Endodermal cell (in vitro differentiated cells): ENCODE measurements at places on chromosomes 5 and 9.

- peak; percentile 55 for DNase-seq
Observed at GRCh38 chr5:10552183-10553143, 11.4 kb upstream of the ANKRD33B start.

GRCh38 chr9:84793251-84793650, 123.7 kb downstream of the NTRK2 start:
- DNase-seq: no peak

GRCh38 chr9:126131066-126132010, 195.3 kb upstream of the MVB12B start:
- peak; percentile 31 for DNase-seq

- DNase-seq: no peak
Observed at GRCh38 chr9:129720865-129721545, 31.8 kb downstream of the PTGES start.

DNA sequence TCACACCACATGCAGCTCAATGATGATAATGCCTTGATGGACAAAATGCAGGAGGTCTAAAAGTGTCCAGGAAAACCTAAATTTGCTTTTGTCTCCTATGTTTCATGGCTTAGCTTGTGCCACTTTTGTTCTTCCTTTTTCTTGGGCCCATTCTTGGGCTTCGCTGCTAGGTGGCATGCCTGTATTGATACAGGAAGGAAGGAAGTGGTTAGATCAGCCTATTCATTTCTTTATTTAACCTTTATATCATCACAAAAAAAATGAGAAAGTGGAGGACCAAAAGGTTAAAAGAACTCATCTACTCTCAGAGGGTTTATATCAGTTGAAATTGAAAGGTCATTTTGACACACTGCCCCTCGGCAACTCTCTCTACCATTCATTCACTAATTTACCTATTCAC, 260.2 kb downstream of the ARHGAP26 start:
- no peak for DNase-seq

DNA sequence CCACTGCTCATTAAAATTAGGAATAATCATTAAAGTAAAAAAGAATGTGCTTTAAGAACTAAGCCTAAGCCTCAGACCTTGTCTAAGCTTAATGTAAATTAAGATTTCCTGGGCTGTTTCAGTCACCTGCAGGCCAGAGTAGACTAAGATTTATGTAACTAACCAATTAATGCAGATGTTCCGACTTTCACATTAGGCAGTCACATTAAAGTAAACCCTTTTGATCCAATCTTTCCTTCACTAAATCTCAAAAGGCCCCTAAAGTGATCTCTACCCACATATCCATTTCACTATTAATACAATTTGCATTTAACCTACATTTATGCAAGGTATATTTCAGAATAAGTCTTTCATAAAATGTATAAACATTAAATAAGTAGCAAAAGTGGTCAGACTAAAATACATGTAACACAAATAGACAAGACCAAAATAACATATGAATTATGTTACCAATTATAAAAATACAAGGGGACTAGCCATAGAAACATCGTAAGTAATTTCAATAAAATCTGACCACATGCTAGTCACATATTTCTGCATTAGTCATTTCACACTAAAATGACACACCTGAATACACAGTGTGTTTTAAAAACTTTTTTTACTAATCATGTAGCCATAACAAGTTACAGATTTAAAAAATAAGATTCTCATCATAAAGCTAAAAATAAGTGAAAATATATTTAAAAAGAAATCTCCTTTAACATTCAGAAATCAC, 7.7 kb downstream of the NR3C1 start:
- no peak for DNase-seq

DNA sequence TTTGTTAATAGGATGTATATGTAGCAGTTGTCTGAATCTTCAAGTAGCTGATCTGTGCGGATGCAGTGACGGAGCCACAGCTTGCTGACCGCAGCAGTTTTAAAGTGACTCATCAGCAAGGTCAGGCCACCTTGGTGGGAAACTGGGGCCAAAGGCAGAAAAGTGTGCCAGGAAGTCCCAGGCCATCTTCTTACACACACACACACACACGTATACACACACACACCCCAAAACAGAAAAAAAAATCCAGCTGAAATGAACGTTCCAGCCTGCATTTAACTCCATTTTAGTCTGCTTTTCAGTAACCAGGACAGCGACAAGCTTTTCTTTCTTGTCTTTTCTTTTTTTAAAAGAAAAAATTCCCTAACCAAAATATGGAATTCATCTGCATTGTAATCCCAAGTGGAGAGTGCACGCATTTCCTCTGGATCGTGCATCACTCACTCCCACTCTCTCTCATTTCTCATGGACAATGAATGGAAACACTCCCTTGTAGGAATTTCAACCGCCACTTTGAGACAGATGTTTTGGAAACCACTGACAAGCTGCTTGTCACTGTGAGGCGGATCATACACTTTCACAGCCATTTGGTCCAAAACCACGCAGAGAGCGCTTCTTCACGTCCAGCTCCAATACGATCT, 103.9 kb downstream of the LHFPL2 start:
- no peak for DNase-seq

- no peak for DNase-seq
Observed at GRCh38 chr5:114097570-114097969, 264.3 kb upstream of the KCNN2 start.

- no peak for DNase-seq
Observed at GRCh38 chr5:78706825-78707224, 58.3 kb upstream of the LHFPL2 start.

DNA sequence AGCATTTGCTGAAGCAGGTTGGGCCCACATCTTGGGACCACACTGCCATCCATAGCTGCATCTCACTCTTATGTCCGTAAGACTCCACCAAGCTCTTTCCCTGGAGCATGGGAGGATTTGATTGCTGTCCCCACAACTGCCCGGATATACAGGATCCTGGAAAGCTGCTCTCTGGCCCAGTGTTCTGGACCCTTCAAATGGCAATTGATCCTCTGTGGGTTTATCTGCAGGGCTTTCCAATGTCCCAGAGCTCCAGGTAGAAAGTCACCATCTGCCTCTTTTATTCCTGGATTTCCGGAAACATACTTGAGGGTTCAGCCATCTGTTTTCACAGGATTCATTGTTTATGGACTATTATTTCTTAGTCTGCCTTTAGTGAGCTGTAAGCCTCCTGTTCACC, 214.6 kb downstream of the SREK1 start:
- DNase-seq: peak; percentile 15

DNA sequence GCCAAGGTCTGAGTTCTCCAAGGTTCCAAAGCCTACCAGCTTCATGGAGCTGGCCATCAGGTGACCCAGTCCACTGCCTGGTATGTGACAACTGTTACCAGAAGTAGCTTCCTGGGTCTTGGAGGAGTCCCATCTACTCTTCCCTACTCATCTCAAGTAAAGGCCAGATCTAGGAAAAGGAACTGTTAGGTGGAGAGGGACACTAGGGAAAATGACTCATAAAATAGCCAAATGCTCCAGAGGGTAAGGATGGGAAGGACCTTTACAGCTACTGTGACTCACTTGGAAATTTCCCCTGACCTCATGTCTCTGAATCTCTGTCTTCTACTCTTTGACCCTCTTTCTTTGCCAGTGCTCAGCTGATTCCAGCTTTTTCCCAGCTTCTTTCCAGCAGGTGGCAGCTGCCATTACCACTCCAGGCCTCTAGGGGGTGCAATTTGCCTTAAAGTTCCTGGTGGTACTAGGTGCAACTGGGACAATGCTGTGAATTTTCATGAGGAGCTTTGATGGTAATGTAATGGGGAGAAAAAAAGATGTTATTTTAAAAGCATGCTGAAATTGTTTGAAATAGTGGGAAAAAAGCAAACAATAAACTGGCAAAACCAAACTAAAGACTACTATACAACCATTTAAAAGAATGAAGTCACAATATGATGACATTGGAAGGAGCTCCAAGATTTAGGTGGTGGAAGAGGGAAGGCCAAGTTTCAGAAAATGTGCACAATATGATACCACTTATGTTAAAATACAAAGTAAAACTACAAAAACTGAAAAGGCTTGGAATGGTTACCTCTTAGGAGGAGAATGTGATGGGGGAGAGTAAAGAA, 27.1 kb upstream of the MYORG start:
- peak; percentile 91 for DNase-seq

DNA sequence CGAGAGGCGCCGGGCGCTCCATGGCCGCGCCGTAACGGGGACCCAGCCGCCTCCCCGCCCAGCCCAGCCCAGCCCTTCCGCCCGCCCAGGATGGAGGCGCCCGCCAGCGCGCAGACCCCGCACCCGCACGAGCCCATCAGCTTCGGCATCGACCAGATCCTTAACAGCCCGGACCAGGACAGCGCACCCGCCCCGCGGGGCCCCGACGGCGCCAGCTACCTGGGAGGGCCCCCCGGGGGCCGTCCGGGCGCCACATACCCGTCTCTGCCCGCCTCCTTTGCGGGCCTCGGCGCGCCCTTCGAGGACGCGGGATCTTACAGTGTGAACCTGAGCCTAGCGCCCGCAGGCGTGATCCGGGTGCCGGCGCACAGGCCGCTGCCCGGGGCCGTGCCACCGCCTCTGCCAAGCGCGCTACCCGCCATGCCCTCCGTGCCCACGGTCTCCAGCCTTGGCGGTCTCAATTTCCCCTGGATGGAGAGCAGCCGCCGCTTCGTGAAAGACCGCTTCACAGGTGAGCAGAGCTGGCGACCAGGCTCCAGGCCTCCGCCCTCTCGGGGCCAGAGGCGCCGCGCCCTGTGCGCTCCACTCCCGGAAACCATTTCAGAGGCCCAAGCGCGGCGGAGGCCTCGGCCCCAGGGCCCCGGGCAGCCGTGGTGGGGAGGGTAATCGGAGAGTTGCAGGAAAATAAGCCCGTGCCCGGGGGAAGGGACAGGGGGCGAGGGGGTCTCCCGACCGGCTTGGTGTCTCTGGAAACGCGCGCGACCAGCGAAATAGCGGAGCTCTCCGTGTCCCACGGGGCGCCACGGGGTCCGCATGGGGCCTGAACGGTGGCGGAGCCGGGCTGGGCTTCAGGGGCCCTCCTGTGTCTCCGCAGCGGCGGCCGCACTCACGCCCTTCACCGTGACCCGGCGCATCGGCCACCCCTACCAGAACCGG, 496 bp downstream of the TLX3 start:
- DNase-seq: peak; percentile 76

GRCh38 chr5:112866739-112867138, 5.7 kb downstream of the SRP19 start:
- no peak for DNase-seq

DNA sequence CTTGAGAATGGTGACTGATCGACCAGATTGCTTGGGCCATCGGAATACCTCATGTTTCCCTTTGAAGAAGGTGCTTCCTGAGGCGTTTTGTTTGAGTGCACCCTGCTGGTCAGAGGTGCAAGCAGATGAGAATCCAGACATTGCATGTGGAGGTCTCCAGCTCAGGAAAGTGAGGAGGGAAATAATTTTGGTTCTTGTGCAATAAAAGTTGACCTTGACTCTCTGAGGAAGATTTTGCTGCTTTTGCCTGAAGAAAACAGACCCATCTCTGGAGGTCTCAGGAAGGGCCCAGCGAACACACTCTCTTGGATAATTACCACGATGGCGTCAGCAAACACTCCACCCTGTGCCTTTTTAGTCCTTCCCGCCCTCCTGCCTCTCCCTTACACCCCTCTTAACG, 69.7 kb downstream of the GRAMD2B start:
- DNase-seq: peak; percentile 60

GRCh38 chr5:171954721-171955120, 51.7 kb downstream of the FBXW11 start:
- DNase-seq: no peak

GRCh38 chr5:1515311-1515920, 8.3 kb downstream of the LPCAT1 start:
- DNase-seq: peak; percentile 67

DNA sequence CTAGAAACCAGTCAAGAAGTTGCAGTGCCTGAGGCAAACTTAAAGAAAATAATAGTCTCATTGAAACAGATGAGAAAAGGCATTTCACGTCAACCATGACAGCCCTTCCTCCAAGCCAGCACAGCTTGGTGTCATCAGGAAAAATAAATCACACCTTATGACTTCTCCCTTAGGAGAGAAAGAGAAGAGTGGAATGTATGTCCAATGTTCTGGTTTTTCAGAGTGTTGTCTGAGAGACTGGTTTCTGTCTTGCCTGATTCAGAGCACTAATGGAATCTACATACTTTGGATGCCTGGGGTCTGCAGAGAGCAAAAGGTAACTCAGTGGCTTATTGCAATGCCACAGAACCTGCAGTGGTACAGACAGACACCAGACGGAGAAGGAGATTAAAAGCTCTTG, 105.5 kb upstream of the PDE4D start:
- DNase-seq: no peak

DNA sequence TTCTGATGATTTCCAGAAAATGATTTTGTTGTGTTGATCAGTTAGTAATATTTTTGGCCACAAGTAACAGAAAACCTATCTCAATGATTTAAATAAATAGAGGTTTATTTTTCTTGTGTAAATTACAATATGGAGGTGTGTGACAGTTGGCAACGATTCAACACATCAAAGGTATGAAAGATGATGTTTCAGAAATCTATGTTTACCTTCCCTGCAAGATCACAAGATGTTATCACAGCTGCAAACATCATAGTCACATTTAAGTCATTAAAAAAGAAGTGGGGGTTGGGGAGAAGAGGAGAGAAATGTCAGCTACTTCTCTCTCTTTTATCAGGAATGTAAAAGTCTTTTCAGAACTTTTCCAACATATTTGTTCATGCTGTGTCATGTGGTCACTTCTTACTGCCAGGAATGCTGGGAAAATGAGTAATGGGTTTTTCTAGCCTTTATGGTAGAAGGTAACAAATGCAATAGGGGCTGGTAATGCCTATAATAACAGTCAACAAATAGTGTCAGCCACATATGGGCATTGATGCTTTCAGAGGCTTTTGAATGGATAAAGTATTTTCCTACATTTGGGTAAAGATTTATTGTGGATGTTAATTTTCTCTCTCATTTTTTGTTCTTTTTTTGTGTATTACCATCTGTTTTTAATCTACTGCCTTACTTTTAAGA, 742.7 kb downstream of the TLE1 start:
- no peak for DNase-seq

DNA sequence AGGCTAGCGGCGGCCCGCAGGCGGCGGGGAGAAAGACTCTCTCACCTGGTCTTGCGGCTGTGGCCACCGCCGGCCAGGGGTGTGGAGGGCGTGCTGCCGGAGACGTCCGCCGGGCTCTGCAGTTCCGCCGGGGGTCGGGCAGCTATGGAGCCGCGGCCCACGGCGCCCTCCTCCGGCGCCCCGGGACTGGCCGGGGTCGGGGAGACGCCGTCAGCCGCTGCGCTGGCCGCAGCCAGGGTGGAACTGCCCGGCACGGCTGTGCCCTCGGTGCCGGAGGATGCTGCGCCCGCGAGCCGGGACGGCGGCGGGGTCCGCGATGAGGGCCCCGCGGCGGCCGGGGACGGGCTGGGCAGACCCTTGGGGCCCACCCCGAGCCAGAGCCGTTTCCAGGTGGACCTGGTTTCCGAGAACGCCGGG, 253 bp downstream of the SLC12A2 start:
- no peak for DNase-seq
